ENCODE measurements at places on chromosomes 12 and 14.

DNA sequence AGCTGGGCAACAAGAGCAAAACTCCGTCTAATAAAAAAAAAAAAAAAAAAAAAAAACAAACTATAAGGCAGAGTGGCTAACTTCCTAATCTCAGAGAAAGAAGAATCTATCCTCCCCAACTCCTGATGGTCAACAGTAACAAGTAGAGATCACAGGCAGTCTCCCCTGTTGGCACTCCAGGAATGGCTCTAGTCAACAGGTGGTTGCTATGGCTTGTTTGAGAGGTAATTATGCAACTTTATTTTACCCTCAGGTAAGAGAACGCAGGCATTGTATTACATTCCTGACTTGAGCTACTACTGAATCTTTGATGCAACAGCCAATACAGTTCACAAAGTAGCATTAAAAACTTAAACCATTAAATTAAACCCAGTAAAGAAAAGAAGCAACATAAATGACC is 180.3 kb downstream of the DICER1 start:
- DNase-seq, result no peak

DNA sequence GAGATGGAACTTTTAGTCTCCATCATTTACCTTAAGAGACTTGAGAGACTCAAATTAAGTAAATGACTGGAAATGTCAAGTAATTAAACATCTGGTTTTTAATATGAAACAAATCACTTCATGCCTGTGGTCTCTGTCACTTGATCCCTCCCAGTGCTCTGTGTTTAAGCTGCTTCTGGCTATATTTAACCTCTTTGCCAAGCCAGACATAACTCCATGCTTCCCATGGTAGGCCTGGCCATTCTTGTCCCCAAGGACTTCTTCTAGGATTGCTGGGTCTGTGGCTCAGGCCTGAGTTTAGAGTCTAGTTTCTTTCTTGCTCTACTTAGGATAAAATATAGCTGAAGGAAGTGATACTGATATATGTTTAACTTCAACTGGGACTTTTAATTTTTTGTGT is 1013.6 kb downstream of the FLRT2 start:
- no peak for DNase-seq

- no peak for DNase-seq
These were observed 130.9 kb downstream of the NDUFA12 start for GRCh38 chr12:94872671-94872970.

DNA sequence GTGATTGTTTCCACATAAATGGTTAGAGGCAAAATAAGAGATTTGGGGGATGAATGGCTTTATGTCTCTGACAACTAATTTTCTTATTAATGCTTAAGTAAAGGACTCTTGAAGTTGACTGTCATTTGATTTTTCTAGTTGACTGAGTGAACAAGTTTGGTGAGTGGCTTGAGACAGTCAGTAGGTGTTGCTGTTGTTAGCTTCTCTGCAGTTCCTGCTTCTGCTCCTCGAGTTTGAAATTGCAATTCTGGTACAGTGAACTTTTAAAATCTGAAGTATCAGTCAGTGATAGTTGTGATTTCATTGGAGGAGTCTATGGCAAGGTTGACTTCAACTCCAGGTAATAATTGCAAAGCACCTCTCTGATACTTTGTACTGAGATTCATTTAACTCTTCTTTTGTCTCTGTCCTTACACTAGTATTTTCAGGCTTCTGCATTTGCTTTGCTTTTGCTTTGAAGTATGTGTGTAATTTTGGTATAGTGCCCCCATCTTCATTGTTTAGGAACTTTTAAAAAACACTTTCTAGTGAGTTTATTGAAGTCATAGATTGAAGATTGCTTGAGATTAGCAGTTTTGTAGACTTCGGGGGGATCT is 415.5 kb downstream of the PCNX1 start:
- no peak for DNase-seq

- no peak for DNase-seq
These were observed 416.7 kb downstream of the PDZRN4 start for GRCh38 chr12:41604830-41605229.

GRCh38 chr14:59107819-59108218 is 80.6 kb upstream of the DAAM1 start:
- DNase-seq, result no peak

GRCh38 chr12:81779216-81779615 is 20.1 kb upstream of the PPFIA2 start:
- no peak for DNase-seq

DNA sequence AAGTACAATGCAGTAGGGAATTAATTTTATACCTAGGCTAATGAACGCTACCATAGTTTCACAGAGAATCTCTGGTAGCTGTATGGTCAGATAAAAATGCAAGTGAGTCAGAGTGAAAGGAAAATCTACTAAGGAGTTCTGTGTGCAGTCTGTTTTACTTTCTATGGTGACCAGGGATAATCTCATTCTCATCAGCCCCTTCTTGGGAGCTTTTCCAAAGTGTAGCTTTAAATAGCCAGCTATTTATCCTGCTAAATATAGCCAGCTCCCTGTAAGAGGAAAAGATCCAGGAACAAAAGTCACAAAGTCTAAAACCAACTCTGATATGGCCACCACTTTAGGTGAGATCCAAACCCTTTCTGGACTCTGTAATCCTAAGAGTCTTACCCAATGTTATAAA is 75.5 kb downstream of the TMEM116 start:
- DNase-seq, result no peak
